Bronchial epithelial cell (primary cell): ENCODE measurements at places on chromosomes 6 and 20.

DNA sequence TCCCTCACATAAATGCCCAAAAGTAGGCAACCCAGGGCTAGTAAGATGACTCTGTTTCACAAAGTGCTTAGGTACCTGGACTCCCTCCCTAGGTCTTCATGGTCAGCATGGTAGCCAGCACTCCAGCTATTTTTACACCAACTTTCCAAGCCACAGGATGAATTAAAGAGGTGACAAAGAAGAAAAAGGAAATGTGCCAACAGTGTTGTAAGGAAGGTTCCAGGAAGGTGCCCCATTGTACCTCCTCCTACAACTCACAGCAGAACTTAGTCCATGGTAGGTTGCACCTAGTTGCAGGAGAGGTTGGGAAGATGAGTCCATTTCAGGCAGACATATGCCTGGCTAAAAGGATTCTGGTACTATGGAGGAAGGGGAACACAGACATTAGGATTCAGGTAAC is 19.7 kb upstream of the RNF8 start:
- DNase-seq: no peak

- DNase-seq: peak; percentile 98
These were observed 43.4 kb upstream of the RNF144B start for GRCh38 chr6:18343741-18344140.

DNA sequence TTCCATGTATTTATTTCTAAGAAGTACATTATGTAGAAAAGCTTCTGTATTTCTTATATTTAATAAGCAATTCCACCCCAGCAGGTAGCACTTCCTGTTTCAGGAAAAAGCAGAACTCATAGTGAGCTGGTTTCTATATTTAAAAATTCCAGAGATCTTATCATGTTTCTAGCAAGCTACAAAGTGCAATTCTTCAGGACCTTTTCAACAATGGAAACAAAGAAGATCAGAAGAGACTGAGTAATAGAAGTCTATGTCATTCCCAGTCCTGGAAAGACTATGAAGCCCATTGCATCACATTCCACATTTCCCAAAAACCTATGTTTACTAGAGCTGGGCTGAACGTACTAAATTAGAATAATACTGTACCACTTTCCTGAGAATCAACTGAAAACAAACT is 302.6 kb upstream of the NRSN1 start:
- DNase-seq: no peak

DNA sequence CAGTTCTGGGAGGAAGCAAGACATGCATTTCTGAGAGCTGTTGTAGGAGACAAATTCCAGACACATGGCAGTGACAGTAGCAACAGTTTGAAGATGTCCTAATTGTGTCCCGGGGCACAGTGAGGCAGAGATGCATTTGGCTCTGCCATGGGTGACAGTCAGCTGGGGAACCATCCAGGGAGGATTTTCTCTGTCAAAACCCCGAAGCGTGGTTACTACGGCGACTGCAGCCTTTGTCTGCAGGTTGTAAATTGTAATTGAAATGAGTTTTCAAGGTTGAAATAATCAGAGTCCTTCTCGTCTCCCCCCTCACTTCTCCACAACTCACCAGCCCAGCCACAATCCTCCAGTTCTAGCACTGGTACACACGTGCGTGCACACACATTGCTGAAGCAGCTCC is 100.1 kb downstream of the GRM4 start:
- DNase-seq: no peak

- DNase-seq: no peak
These were observed 8.0 kb downstream of the CST3 start for GRCh38 chr20:23629542-23630391.

GRCh38 chr6:98880486-98880885 is 46.1 kb downstream of the POU3F2 start:
- no peak for DNase-seq

DNA sequence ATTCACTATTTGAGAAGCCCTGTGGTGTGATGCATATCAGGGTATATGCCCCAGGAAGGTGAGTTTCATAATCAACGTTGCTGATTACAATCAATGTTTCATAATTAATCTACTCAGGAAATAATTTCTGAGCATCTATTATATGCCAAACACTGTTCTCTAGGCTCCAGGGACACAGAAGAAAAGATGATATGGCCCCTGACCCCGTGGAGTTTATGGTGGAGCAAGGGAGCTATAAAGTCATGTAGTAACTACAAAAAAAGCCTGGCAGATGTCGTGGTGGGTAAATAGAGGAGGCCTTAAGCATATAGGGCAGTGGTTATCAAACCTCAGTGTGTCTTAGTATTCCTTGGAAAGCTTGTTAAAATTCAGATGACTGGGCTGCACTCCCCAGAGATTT is 40.1 kb upstream of the BCAS1 start:
- no peak for DNase-seq

DNA sequence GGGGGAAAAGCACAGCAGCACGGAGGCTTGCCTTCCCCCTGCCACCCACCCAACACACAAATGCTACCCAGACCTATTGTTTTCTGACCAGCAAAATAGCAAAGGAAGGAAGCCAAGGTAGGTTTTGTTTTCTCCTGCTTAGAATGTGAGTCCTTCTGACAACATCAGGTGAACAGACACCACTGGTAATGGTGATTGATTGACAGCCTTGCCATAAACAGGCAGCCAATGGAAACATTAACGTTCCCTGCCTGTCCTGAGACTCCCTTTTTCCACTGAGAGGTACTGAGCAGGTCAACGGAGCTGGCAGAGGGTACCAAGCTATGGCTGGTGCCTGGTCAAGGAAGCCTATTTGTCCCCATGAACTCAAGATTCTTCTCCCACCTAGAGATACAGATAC is 234.4 kb downstream of the ADGB start:
- no peak for DNase-seq

DNA sequence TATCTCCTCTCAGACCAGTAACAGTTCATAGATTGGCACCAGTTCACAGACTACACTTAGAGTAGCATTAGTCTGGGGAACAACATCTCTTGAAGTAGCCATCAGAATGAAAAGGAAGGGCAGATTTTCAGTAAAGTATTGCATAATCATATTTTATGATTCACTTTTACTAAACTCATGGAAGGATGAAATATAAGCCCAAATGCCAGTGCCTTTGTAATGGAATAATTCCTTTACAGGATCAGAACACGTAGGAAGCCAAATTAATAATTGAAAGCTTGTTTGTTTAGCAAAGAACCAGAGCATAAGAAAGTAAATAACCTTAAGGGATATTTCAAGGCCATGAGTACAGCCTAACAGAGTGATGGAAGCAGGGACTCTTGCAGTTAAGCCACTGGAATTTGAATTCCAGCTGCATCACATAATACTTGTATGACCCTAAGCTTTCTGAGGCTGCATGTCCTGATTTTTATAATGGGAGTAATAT is 11.4 kb upstream of the LOC128125822 start:
- DNase-seq: peak; percentile 85

DNA sequence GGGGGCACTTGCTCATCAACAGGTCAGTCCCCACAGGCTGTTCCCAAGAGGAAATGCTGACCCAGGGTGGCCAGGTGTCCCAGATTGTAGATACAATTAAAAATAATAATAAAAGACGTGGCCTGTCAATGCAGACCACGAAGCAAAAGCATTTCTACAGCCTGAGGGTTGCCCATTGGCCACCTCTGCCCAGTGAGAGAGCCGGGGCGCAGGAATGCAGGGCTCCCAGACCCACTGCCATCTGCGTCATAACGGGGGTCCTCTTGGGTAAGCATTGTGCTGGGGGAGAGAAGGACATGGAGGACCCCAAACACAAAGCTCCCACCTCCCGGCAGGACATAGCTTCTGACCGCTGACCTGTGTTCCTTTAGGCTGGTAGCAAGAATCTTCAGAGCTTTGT is 22.9 kb upstream of the AFDN start:
- no peak for DNase-seq

DNA sequence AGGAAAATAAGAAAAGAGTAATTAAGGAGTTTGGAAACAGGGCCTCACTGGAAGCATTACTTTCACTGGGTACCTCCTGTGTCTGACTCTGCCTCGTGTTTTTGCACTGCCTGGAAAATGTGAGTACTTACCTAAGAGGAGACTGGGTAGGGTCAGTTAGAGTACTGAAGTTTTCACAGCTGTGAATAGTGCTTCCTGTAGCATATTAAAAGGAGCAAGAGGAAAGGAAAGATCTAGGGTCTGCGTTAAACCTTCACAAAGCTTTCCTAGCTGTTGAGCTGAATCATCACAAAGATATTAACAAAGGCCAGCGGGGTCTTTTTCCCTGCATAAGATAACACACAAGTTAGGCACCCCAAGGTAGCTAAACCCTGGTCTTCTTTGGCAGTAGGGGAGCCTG is 82.3 kb downstream of the MLIP start:
- DNase-seq: no peak

GRCh38 chr20:43243672-43244269 is 54.1 kb upstream of the PTPRT start:
- no peak for DNase-seq

DNA sequence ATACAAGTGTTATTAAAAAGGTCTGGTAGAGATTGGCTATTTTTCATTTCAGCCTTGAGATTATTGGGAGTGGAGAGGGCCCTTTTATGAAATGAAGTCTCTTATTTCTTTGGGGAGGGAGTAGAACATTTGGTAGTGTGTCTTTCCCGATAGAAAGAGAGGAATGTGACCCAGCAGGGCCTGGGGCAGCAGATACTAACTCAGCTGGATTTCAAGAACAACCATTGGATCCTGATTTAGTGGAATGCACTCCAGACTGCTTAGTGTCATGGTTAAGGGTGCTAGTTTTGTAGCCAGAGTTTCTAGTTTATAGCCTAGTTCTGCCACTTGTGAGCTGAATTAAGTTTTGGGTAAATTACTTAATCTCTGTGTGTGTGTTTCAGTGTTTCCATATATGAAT is 18.4 kb upstream of the FLRT3 start:
- no peak for DNase-seq

- DNase-seq: no peak
These were observed 131.3 kb downstream of the PDSS2 start for GRCh38 chr6:107328081-107328480.

DNA sequence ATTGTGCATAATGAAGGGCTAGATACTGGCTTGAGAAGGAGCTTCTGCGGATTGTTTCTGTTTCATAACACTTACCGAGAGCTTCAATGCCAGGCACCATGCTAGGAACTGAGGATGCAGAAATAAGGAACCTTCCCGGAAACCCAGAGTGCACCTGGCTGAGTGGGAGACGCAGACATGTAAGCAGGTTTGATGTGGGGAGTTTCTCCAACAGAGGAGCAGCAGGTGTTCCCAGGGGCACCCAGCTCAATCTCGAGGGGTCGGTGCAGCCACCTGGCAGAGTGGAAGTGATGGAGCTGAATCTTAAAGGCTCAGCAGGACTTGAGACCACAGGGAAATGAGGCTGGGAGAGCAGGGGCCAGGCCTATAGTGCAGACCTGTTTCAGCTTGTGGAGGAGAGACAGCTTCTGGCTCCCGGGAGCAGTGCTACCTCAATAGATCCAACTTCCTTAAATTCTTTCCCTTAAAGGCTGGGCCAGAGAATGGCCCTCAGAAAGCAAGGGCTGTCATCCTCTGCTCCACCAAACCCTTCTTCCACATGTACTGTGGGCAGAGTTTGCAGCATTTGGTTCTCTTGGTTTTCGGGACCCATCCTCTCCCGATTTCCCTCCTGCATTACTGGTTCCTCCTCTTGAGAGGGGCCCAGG is 27.8 kb upstream of the SRC start:
- DNase-seq: no peak

DNA sequence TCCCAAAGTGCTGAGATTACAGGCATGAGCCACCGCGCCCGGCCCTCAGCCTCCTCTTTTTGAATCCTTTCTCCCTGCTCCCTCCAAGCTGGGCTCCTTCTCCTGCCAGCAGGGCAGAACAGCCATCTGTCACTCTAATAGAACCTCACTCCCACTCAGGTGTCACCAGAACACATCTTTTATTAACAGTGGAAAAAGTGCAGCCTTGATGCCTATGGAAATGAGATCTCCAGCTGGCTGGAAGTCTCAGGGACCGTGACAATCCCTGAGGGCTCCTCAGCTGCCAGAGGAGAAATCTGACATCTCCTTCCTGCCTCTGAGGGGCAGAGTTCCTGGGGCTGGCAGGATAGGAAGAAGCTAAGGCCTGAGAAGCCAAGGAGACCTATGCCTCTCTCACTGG is 28.0 kb downstream of the TMC2 start:
- no peak for DNase-seq

- DNase-seq: no peak
These were observed 129.6 kb downstream of the TAF4 start for GRCh38 chr20:61935926-61936700.

GRCh38 chr6:53526000-53526399 is 18.9 kb downstream of the GCLC start:
- DNase-seq: peak; percentile 28

- no peak for DNase-seq
These were observed 73.5 kb downstream of the PREX1 start for GRCh38 chr20:48754292-48754691.

GRCh38 chr20:38072898-38073297 is 39.4 kb downstream of the RPRD1B start:
- DNase-seq: no peak

- no peak for DNase-seq
These were observed 45.2 kb upstream of the NHSL1 start for GRCh38 chr6:138544501-138544900.

- DNase-seq: peak; percentile 98
These were observed 432 bp downstream of the HSPA1L start for GRCh38 chr6:31814677-31815024.

- DNase-seq: no peak
These were observed 119.0 kb upstream of the RPS6KA2 start for GRCh38 chr6:166745801-166746668.

DNA sequence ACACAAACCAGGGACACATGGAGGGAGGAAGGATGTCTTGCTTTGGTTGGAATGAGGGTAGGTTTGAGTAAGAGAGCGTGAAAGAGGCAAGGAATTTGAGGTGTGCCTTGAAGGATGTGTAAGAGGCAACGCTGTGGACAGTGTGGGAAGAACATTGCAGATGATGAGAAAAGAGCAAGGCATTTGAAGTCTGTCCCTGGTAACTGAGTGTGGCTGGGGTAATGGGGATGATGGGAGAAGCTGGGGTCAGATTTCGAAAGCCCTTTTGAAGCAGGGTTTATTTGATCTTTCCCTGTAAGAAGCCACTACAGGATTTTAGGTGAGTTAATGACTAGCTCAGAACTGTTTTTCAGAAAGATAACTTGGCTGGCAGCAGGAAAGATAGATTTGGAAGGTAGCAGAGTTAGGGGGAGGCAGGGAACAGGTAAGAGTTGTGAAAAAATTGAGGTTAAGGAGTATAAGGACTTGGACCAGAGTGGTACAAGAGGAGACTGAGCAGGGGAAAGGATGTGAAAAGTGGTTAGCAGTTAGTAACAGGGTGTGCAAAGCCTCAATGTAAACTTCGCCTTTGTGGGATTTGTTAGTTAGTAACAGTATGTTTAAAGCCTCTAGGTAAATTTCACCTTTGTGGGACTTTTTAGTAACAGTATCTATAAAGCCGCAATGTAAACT is 17.7 kb downstream of the UTRN start:
- DNase-seq: no peak

- peak; percentile 34 for DNase-seq
These were observed 45.6 kb upstream of the SLC9A8 start for GRCh38 chr20:49766979-49767521.

GRCh38 chr20:1292620-1293019 is 26.5 kb downstream of the SNPH start:
- DNase-seq: no peak

- DNase-seq: peak; percentile 98
These were observed 97.1 kb upstream of the FLRT3 start for GRCh38 chr20:14434384-14435136.

- DNase-seq: no peak
These were observed 1.8 kb downstream of the GRIK2 start for GRCh38 chr6:101395345-101395744.

- DNase-seq: no peak
These were observed 68.6 kb upstream of the FYN start for GRCh38 chr6:111941686-111942330.

GRCh38 chr20:59561614-59562277 is 42.6 kb upstream of the PHACTR3 start:
- DNase-seq: no peak
